Posterior cingulate gyrus (tissue), 11 donors: ENCODE measurements at places on chromosomes 1 and 21.
A peak's percentile ranks its signal among the peaks of the same experiment; 100 is the strongest.

GRCh38 chr21:45479691-45480675, 62.3 kb downstream of the SLC19A1 start:
- DNase-seq = no peak

DNA sequence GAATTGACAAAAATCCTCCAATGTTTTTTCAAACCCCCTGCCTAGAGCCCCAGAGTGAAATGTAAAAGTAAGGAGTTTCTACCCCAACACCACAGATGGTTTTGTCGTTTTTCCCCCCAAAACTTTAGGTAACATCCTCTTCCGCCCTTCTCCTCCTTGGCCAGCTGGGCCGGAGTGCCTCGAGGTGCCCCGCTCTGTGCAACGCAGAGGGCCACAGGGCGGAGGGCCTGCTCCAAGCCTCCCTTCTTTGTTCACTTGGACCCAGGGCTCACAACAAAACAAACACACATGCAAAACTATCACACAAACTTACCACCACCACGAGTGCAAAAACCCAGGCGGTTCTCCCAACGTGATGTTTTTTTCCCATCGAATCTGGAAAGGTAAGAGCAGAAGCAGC, 1.9 kb downstream of the SSBP3 start:
- no peak for DNase-seq

- no peak for DNase-seq
Measured at GRCh38 chr1:44071461-44071860, 40.2 kb upstream of the SLC6A9 start.

DNA sequence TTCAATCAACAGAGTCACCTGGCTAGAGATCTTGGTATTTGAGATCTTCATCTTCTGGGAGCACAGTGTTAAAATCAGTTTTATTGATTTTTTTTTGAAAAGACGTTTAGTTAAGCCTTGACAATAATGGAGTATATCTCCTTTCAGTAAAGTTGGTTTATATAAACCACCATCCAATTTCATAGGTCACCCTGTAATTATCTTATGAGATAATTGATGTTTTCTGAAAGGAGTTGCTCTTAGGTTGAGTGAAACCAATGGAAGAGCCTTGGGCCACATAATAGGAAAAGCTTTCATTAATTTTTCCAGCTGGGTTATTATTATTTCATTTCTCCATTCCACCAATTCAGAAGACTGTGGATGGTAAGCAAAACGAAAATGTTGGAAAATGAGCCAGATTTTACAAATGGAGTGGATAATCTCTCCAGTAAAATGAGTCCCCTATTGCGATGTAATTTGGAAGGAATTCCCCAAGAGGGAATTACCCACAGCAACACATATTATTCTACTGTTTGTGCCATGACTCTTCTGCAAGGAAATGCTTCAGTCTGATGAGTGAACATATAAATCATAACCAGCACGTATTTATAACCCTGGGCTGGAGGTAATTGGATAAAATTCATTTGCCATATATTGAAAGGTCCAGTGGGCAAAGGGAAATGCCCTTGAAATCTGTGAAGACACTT, 46.2 kb upstream of the TINAGL1 start:
- no peak for DNase-seq

DNA sequence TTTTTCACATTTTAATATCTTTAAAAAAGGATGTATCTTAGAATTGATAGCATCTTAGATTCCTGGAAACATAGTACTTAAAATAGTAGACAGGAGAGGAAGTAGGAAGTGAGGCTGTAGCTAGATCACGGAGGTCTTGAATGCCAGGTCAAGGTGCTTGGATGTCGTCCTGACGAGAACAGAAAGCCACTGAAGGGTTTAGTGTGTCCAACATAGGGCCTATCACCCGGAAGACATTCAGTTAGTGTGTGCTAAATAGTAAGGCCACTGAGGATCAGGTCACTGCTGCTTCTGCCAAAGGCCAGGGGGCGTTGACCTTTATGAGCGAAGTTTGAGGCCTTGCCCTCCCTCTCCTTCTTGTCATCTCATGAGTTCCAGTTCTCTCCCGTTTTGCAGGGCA, 35.7 kb downstream of the RAB3B start:
- DNase-seq = no peak

DNA sequence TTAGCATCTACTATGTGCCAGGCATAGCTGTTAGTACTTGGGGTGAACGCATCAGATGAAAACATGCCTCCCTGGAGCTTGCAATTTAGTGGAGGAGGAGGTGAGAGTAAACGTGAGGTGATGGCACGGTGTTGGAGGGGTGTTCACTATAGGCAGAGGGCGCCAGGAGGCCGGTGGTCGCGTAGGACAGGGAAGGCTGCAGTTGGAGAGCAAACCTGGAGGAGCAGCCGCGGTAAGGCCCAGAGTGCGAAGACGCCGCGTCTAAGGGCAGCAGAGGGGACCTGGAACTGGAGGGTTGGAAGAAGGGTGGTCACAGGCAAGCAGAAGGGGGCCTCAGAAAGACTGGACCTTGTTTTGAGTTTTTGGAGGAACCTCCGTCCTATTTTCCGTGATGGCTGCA, 30.2 kb upstream of the TRIM17 start:
- no peak for DNase-seq

DNA sequence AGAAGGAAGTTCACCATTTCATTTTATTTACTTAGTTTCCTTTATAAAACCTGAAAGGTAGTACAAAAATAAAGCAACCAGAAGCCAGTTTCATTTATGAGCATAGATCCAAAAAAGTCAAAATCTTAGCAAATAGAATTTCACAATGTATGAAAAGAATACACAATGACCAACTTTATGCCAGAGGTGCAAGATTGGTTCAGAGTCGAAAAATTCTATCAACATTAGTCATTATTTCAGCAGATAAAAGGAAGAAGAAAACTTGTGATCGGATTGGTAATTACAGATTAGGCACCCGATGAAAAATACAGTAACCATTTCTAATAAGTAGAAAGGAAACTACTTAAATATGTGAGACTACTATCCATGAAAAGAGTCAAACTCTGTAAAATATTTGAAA, 89.1 kb downstream of the ITSN1 start:
- DNase-seq = no peak

- no peak for DNase-seq
Measured at GRCh38 chr1:228494970-228495853, 8.0 kb downstream of the RNF187 start.

- DNase-seq = no peak
Measured at GRCh38 chr21:39680216-39680615, 64.8 kb upstream of the IGSF5 start.

DNA sequence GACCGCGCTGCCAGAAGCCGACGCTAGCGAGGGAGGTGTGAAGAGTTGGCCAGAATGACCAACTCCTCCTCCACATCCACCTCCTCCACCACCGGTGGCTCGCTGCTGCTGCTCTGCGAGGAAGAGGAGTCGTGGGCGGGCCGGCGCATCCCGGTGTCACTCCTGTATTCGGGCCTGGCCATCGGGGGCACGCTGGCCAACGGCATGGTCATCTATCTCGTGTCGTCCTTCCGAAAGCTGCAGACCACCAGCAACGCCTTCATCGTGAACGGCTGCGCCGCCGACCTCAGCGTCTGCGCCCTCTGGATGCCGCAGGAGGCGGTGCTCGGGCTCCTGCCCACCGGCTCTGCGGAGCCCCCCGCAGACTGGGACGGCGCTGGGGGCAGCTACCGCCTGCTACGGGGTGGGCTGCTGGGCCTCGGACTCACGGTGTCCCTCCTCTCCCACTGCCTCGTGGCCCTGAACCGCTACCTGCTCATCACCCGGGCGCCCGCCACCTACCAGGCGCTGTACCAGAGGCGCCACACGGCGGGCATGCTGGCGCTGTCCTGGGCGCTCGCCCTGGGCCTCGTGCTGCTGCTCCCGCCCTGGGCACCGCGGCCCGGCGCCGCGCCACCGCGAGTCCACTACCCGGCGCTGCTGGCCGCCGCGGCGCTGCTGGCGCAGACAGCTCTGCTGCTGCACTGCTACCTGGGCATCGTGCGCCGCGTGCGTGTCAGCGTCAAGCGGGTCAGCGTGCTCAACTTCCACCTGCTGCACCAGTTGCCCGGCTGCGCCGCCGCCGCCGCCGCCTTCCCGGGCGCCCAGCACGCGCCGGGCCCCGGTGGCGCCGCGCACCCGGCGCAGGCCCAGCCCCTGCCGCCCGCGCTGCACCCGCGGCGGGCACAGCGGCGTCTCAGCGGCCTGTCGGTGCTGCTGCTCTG, 1.2 kb downstream of the GPR88 start:
- peak; percentile 34 for DNase-seq

- peak; percentile 83 for DNase-seq
Measured at GRCh38 chr1:203286161-203286984, 18.9 kb upstream of the BTG2 start.

DNA sequence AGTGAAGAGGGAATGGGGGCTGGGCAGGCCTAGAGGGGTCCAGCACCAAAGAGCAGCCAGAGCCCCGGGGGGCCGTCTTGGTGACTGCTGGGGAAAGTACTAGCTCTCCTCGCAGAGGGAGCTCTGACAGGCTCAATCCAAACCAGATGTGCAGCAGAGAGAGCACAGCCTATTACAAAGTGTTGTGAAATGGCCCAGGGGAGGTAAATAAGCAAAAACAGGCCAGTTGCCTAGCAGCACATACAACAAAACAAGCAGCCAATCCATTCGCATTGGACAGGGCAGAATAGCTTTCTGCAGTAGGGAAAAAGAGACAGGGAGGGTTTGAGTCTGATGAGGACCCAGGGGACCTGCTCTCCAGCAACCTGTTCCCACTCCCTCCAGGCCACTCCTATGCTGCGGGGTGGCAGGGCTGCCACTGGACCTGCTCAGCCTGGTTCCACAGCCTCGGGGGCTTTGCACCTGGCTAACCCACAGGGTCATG, 239.6 kb upstream of the FGGY start:
- no peak for DNase-seq

GRCh38 chr1:229407206-229408026, 26.5 kb downstream of the ACTA1 start:
- no peak for DNase-seq

- DNase-seq = no peak
Measured at GRCh38 chr1:65830306-65830705, 37.6 kb downstream of the PDE4B start.

DNA sequence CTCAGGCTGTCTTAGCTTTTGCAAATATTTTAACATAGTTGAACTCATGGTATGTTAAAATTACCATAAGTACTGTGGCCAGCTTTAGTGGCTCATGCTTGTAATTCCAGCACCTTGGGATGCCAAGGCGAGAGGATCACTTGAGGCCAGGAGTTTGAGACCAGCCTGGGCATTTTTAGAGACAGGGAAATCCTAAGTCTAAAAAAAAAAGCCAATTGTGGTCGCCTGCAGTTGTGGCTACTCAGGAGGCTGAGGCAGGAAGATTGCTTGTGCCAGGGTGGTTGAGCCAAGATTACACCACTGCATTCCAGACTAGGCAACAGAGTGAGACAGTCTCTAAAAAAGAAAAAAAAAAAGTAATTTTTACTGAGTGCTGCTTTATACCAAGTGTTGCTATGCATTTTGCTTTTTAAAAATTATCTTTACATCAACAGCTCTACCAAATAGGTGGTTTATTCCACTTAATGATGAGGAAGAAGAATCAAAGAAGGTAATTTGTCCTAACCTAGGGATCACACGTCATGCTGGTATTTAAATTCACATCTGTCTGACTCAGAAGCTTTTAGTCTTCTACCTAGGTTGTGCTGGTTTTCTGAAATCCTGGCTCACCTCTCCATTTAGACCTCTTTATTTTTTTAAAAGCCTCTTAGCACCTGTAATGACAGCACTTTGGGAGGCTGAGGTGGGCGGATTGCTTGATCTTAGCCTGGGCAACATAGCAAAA, 16.8 kb downstream of the PPP1R12B start:
- DNase-seq = no peak

GRCh38 chr1:198443365-198444233, 96.9 kb downstream of the ATP6V1G3 start:
- DNase-seq = no peak

DNA sequence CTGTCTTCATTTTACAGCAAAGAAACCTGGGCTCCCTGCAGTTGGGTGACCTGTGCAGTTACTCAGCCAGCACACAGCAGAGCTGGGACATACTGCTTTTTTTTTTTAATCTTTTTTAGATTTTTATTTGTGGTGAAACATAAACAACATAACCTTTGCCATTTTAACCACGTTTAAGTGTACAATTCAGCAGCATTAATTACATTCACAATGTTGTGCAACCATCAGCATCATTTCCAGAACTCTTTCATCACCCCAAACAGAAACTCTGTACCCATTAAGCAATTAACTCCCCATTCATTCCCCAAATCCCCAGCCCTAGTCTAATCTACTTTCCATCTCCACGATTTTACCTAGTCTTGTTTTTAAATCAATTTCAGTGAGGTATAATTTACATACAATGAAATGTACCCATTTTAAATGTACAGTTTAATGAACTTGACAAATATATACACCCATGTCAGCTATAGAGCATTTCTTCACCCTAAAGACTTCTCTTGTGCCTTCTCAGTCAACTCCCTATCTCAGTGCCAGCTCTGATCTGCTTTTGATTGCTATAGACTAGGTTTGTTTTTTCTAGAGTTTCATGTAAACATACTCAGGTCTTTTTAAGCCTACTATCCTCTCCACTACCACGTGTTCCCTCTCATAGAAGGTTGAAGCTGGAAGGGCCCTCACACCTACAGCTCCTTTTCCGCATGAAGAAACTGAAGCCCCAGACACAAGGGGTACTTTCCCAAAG, 37.8 kb upstream of the C8B start:
- DNase-seq = no peak

- no peak for DNase-seq
Measured at GRCh38 chr1:239861985-239862384, 229.7 kb upstream of the FMN2 start.

- DNase-seq = no peak
Measured at GRCh38 chr1:213531369-213532310, 456.1 kb upstream of the PROX1 start.

- no peak for DNase-seq
Measured at GRCh38 chr1:20666146-20666545, 5.0 kb upstream of the DDOST start.

DNA sequence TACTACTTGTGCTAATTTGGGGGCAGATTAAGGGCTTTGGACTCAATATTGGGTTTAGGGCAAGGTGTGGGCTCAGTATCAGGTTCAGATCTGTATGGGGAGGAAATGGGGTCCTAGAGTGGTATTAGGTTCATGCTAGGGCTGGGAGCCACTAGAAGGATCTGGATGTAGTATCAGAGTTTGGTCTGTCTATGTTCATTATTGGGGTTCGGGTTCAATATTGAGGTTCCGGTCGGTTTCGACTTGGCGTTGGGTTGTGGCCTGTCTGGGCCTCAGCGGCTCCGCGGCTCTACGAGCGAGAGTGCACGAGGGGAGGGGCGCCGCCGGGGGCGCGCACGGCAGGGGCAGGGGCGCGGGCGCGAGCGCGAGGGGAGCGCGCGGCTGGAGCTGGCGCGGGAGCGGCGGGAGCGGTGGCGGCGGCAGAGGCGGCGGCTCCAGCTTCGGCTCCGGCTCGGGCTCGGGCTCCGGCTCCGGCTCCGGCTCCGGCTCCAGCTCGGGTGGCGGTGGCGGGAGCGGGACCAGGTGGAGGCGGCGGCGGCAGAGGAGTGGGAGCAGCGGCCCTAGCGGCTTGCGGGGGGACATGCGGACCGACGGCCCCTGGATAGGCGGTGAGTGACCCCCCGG, at the start of gene PTPRF:
TSS of gene PTPRF (plus strand) at position 401 of the 624 bp plus-strand sequence. CDS start 14,193 bp downstream, outside the sequence.
- peak; percentile 95 for DNase-seq

- no peak for DNase-seq
Measured at GRCh38 chr21:24217151-24217550, 1390.1 kb downstream of the MRPL39 start.
